ENCODE measurements at places on chromosomes 4 and X.

- no peak for DNase-seq
Observed at GRCh38 chr4:84948056-84948455, 18.4 kb downstream of the WDFY3 start.

DNA sequence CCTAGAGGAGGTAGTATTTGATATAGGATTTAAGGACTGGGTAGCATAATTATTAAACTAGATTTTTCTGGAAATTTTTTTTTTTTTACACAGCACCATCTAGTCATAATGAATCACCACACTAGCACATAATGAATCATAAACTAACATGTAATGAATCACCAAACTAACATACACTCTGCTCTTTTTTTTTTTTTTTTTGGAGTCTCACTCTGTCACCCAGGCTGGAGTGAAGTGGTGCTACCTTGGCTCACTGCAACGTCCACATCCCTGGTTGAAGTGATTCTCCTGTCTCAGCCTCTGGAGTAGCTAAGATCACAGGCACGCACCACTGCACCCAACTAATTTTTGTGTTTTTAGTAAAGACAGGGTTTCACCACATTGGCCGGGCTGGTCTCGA lies 92.5 kb downstream of the FAM13A start:
- DNase-seq, result no peak

- DNase-seq, result no peak
Observed at GRCh38 chr4:179007755-179008154, 1565.5 kb upstream of the AGA start.

- DNase-seq, result no peak
Observed at GRCh38 chr4:132662456-132662855, 486.6 kb upstream of the PCDH10 start.

- DNase-seq, result peak; percentile 39
Observed at GRCh38 chrX:154458116-154458953, at the start of gene PLXNA3. Gene PLXNA3 (plus strand): TSS chrX:154458281. CDS start chrX:154460184, 1,903 bp downstream.

GRCh38 chr4:108315694-108316093 lies 147.0 kb upstream of the LEF1 start:
- peak; percentile 17 for DNase-seq

DNA sequence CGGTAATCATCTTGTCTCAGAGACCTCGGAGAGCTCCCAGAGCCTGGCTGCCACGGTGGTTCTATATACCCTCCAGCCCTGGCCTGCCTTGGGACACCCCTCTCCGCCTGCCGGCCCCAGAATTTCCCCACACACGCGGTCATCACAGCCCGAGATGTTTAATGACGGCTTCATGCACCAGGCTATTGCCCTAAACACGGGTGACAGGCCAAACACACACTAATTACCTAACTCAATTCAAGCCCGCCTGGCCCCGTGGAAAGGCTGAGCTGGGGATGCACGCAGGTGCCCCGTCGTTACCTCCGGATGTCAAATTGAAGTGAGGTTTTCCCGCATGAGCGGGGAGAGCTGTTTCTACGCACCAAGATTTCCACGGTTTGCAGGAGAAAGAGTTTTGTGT lies 72.9 kb upstream of the PPP2R3B start:
- DNase-seq, result no peak

DNA sequence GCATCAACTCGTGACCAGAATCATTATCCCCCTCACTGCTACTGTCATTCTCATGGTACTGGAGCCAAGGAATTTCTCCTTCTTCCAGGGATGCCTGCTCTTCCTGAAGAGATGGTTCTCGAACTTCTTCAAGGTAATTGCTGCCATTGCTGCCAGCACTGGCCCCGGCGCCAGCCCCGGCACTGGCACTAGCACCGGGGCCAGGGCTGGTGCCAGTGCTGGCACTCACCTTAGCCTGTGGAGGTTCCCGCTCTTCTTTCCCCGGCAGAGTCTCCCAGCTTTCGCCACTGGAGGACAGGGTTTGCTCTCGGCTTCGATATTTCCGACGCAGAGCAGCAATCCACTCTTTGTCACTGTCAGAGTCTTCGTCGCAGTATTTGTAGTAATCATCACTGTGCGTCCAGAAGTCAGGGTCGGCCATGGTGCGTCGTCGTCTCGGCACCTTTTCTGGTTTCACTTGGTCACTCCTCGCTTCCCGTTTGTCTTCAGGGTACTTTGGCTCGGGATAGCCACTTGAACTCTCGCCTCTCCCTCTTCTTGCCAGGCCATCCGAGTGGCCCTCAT lies 3.4 kb downstream of the PJA1 start:
- no peak for DNase-seq

GRCh38 chrX:23901060-23901459 lies 6.7 kb downstream of the APOO start:
- peak; percentile 35 for DNase-seq

- peak; percentile 67 for DNase-seq
Observed at GRCh38 chrX:11143931-11144678, 33.0 kb downstream of the HCCS start.

DNA sequence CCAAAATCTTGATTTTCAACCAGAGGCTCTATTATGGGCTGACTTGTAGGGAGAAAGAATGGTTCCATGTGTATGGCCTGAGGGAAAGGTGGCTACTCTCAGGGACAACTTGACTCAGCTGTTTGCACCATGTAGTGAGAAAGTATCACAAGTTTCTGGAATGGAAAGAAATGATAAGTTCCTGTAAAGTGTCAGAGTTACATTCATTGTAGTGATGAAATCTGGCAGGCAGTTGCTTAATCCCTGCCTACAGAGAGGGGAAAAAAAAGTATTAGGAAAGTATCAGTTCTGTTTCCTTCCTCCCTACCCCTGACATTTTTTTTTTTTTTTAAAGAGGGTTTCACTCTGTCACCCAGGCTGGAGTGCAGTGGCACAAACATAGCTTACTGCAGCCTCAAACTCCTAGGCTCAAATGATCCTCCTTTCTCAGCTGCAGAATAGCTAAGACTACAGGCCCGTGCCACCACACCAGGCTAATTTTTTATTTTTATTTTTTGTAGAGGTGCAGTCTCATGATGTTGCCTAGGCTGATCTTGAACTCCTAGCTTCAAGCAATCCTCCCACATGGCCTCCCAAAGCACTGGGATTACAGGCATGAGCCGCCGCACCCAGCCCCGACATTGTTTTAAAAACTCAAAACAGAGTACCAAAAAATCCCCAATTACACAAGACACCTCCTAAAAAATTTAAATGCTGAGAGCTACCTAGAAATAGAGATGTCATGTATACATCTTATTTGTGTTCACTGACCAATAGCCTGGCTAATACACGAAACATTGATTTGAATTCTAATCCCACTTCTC lies 4.8 kb upstream of the FBXL5 start:
- DNase-seq, result no peak

GRCh38 chr4:95267081-95267480 lies 281.7 kb downstream of the UNC5C start:
- no peak for DNase-seq

- no peak for DNase-seq
Observed at GRCh38 chr4:18401868-18402267, 380.3 kb upstream of the LCORL start.

DNA sequence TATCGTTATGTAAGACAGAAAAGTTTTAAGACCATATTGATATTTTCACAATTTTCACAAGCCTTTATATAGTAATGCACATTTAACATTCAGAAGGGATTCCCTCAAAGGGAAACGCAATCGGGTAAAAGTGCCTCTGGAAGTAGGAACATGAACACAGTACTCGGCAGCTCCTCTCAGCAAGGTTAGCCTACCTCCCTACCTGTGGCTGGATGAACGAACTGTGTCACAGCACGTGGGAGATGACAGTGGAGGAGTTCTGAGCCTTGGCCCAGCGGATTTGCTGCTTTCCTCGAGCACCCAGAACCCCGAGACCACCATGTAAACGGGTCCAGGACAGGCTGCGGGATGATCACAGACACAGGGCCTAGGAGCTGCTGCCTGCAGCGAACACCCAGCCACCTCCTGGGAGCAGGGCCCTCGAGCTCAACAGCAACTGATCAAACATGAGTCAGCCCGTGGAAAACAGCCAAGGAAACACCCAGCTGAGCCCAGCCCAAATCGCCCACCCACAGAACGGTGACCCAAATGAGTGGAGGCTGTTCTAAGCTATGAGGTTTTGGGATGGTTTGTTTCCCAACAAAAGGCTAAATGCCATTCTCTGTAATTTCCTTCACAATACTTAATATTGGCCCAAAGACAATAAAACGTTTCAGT lies 30.4 kb downstream of the FAT1 start:
- peak; percentile 76 for DNase-seq

GRCh38 chr4:78923464-78924312 lies 15.6 kb downstream of the PAQR3 start:
- peak; percentile 26 for DNase-seq

- DNase-seq, result no peak
Observed at GRCh38 chr4:34176609-34177008, 2067.7 kb downstream of the ARAP2 start.

DNA sequence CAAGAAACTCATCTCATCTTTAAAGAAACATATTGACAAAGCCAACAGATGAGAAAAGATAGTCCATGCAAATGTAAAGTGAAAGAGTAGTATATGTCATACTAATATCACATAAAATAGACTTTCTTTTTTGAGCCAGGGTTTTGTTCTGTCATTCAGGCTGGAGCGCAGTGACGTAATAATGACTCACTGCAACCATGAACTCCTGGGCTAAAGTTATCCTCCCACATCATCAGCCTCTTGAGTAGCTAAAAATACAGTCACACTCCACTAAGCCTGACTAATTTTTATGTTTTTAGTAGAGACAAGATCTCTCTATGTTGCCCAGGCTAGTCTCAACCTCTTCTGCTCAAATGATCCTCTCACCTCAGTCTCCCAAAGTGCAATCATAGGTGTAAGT lies 51.8 kb upstream of the TRAM1L1 start:
- no peak for DNase-seq

DNA sequence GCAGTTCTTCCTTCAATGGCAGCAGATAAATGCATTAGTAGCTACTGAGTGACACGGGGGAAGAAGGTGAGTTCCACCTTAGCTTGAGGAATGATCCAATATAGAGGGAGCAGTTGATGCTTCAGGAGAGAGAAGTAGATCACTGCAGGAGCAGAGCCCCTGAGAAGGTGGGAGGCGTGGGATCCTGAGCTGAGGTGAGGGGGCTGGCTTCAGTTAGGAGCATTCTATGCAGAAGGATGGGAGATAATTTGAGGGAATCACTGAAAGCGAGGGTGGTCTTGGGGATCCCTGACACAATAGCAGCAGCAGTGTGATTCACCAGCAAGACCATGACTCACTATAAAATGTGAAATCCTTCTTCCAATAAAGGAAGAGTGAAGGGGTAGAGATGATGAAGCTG lies 48.0 kb downstream of the XAGE2 start:
- no peak for DNase-seq

DNA sequence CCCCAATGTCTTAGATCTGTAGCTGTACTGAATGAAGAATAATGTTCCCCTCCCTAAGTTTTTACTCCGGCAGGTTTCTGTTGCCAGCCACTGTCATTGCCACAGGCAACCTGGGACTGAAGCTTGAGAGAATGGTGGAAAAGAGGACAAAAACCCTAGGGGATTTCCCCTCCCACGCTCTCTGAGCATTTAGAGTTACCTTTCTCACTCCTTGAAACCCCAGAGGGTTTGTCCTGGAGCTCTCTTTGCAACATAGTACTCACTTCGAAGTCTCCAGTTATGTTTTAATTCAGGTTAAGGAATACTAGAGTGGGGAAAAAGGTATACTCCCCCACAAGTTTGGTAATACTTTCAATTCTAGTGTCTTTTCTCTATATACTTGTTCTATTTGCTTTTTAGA lies 31.5 kb downstream of the F8 start:
- DNase-seq, result no peak

DNA sequence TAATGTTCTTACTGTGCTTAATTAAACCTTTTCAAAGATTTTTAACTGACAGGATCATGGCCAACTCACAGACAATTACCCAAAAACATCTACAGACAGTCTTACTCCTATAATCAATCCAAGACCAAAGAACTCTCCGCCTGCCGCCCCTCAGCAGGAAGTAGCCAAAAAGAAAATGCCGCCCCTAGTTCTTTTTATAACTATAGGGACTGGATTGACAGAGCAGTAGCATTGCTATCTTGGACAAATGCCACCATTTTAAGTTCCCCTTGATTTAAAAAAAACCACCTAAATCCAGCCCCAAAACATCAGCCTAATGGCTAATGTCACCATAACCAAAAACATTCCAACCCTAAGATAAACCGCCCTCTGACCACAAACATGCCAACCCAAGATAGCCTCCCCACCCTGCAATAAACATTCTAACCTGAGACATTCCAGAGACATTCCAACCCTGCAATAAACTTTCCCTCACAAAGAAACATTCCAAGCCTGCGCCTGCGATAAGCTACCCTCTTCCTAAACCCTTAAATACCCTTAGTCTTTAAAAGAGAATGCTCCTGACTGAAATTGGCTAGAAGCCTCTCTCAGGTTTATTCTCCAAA lies 77.0 kb downstream of the COQ2 start:
- no peak for DNase-seq

- DNase-seq, result no peak
Observed at GRCh38 chr4:76194325-76194724, 19.3 kb downstream of the SCARB2 start.

DNA sequence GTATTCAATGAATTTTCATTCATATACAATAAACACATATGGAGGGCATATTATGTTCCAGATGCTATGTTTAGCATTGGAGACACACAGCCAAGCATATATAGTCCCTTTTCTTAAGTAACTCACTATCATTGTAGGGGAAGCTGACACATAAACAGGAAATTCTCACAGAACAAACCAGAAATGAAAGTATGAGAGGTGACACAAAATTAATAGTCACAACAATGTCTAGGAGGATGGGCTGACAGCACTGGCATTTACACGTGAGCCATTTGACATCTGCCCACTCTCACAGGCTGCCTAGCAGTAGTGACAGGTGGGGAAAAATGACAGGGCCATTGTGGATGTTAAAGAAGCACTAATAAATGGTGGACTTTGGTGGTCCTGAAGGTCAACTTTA lies 2.6 kb upstream of the CNOT6L start:
- no peak for DNase-seq

- DNase-seq, result no peak
Observed at GRCh38 chrX:21741364-21741763, 16.6 kb downstream of the SMPX start.

- peak; percentile 6 for DNase-seq
Observed at GRCh38 chr4:52780617-52781354, 29.6 kb upstream of the ERVMER34-1 start.

DNA sequence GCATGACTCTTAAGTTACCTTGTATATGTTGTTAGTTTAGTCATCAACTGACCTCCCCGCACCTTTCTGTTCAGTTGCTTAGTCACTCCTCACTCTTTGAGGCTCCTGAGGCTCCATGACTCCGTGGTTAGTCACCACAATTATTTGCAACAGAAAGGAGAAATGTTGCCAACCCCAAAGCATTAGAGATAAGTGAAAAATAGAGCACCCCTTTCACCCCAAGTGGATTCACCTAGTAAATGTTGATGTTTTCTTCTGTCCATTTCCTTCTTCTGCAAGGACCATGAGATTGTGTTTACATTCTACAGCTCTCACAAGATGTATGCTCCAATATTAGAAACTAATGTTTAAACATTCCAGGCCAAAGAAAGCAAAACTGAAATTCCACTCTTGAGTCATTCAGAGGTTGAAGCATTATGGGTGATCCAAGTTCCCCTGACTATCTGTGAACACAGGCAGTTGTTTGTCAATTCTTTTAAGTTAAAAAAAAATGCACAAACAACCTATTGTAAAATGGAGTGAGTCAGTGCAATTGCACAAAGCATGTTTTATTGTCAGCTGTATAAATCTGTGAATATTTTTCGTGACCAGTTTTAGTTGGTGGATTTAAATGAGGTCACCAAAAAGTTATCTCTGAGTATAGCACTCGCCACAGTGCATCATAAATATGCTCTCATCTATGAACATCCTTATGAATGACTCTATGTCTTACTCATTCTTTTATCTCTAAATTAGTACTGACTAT lies 552.4 kb upstream of the MAGEB2 start:
- DNase-seq, result peak; percentile 23

- no peak for DNase-seq
Observed at GRCh38 chr4:7773401-7774180, 166.1 kb downstream of the AFAP1 start.
